Activated CD4-positive, alpha-beta T cell treated with anti-CD3 and anti-CD28 coated beads, Interleukin-2, amount 10 ng/mL, durations not matched to agents 7 days and 5 days (primary cell): ENCODE measurements at places on chromosomes 13 and 19. TPM values are rescaled to one million over a fixed set of nuclear protein-coding genes. Genes with fewer than 3 reads are reported as not detected.

Gene ZNF723
- not detected for total RNA-seq

Gene ZNF667
- total RNA-seq, result 1.0 TPM

Gene C19orf67
- not detected for total RNA-seq

DNA sequence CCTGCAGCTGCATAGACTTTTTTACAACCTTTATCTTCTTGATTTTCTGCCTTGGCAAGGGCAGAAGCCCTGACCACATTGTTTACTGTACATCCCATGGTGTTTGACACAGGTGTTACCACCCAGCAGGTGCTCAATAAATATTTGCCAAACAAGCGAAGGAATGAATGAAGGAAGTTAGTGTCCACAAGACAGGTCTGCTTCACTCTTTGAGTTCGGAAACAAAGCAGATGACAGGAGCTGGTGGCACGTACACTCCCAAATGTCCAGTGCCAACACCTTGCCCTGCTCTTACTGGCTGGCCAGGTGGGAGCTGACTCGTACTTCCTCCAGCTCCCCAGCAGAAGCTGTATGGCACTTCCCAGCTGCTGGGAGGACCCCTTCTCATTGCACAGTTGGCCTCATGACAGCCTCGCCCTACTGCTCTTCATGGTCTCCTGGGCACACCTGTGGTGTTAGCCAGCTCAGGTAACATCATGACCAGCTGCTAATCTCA is 22.0 kb upstream of the MUC16 start:
- H3K27me3 ChIP-seq, result peaks cover 2% of the 10 kb centered on the region
- H3K27ac ChIP-seq, result no peak overlapping the region

- DNase-seq, result peak; percentile 82
- H3K4me1 ChIP-seq, result peaks cover 3% of the 10 kb centered on the region
- H3K36me3 ChIP-seq, result peaks cover 15% of the 10 kb centered on the region
- no peaks in the 10 kb centered on the region for H3K27me3 ChIP-seq
Observed at GRCh38 chr19:23116802-23117571, at the start of gene ZNF730. Gene ZNF730, plus strand, starts transcription at chr19:23117025. Its CDS starts 149 bp downstream, at chr19:23117174.

GRCh38 chr19:1273263-1274041 is 1.9 kb upstream of the FAM174C start:
- H3K4me3 ChIP-seq, result peak overlapping the region; percentile 25
- peaks cover 55% of the 10 kb centered on the region for H3K36me3 ChIP-seq
- no peak for DNase-seq
